A549 treated with ZK216348 at 1 μM for 4 hours (cell line): ENCODE measurements at places on chromosomes 3 and 15. TPM values are rescaled to one million over a fixed set of nuclear protein-coding genes. Genes with fewer than 3 reads are reported as not detected.

Gene MYO5A
- 21.7 to 31.6 TPM (median 30.4 TPM) in 5 replicates for total RNA-seq

Gene FAM227B
- total RNA-seq: 0.94 to 1.6 TPM (median 1.2 TPM) in 5 replicates

Gene PIERCE2
- 1.9 to 5.6 TPM (median 3.7 TPM) in 5 replicates for total RNA-seq

Gene SLC38A3
- total RNA-seq: 0.20 TPM in 1 of 5 replicates, not detected in the others

Gene MINAR1
- total RNA-seq: 0.30 to 0.60 TPM (median 0.45 TPM) in 5 replicates

Gene GCSAM
- not detected in 5 replicates for total RNA-seq

Gene RGMA
- total RNA-seq: 0.21 to 0.42 TPM (median 0.26 TPM) in 5 replicates

Gene EHHADH
- 1.8 to 3.1 TPM (median 2.7 TPM) in 5 replicates for total RNA-seq

Gene VPS13C
- 9.0 to 12.7 TPM (median 11.5 TPM) in 5 replicates for total RNA-seq

Gene PPIP5K1
- total RNA-seq: 3.7 to 9.2 TPM (median 5.5 TPM) in 5 replicates

Gene TTC21A
- total RNA-seq: 1.2 to 2.9 TPM (median 2.1 TPM) in 5 replicates

Gene PLCB2
- 0.55 to 1.2 TPM (median 1.1 TPM) in 5 replicates for total RNA-seq

Gene GREM1
- total RNA-seq: 5.8 to 14.1 TPM (median 7.6 TPM) in 5 replicates

Gene RARB
- total RNA-seq: 5.0 to 9.4 TPM (median 7.9 TPM) in 5 replicates

Gene RASGRF1
- 0.32 to 1.9 TPM (median 0.54 TPM) in 5 replicates for total RNA-seq

Gene RLBP1
- total RNA-seq: not detected in 5 replicates

Gene DAZL
- not detected in 5 replicates for total RNA-seq

Gene GOLGA8K
- total RNA-seq: 0.34 to 1.1 TPM (median 0.85 TPM) in 5 replicates

Gene EFCAB12
- total RNA-seq: 0.33 to 1.1 TPM (median 0.64 TPM) in 5 replicates
